ENCODE measurements at places on chromosomes 6 and 20. TPM values are rescaled to one million over a fixed set of nuclear protein-coding genes. Genes with fewer than 3 reads are reported as not detected.

The BEND6 gene
- total RNA-seq: 1.7 TPM

The TMEM217 gene
- total RNA-seq: 0.83 TPM

The ERVFRD-1 gene
- total RNA-seq: not detected

The RSPH3 gene
- total RNA-seq: 5.4 TPM

The SLC17A1 gene
- not detected for total RNA-seq

The GNAS-AS1 gene
- not detected for total RNA-seq

All from A549 treated with DMSO at 1 μM for 4 hours (cell line).